ENCODE measurements at places on chromosomes 4 and X. TPM values are rescaled to one million over a fixed set of nuclear protein-coding genes. Genes with fewer than 3 reads are reported as not detected.

The FRMD7 gene
- not detected for total RNA-seq

The SAP30 gene
- total RNA-seq: 13.1 TPM

The MND1 gene
- total RNA-seq: 4.2 TPM

- H3K4me1 ChIP-seq: peaks cover 12% of the 10 kb centered on the region
- H3K36me3 ChIP-seq: no peaks in the 10 kb centered on the region
- peak overlapping the region; percentile 16 for H3K27ac ChIP-seq
- H3K4me3 ChIP-seq: no peak overlapping the region
- no peak for DNase-seq
Observed at GRCh38 chr4:7652451-7652881, 217.7 kb upstream of the PSAPL1 start.

DNA sequence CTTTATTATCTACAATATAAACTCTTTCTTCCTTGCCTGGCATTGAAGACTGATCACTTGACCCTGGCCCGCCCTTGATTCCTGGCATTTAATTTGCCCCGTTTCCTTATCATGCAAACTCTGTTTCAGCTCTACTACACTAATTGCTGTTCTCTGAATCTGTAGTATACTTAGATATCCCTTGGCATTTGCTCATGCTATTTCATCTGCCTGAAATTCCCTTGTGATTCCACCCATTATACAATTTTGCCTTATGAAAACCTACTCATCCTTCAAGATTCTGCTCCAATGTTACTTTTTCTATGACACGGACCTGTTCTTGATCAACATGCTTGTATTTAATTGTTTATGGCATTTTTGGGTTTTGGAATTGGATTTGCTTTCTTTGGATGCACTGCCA is 459.9 kb upstream of the AMOT start:
- H3K27me3 ChIP-seq: no peaks in the 10 kb centered on the region
- DNase-seq: no peak
- H3K4me3 ChIP-seq: no peak overlapping the region
- no peaks in the 10 kb centered on the region for H3K36me3 ChIP-seq
- H3K4me1 ChIP-seq: no peaks in the 10 kb centered on the region

DNA sequence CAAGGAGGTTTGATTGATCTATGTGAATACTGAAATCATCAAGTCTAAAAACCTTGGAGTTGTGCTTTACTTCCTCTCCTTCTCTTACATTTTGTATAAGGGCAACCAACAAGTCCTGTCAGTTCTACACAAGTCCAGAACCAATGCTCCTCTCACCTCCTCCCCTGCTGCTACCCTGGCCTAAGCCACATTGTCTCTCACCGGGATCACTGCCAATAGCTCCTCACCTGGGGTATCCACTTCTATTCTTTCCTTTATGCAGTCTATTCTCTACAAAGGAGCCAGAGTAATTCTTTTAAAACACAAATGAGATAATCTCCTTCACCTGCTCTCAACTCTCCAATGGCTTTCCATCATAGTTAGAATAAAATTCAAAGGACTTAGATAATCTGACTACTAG is 13.3 kb upstream of the ARHGEF6 start:
- no peaks in the 10 kb centered on the region for H3K36me3 ChIP-seq
- H3K27ac ChIP-seq: no peak overlapping the region
- no peak for DNase-seq
- no peaks in the 10 kb centered on the region for H3K27me3 ChIP-seq

- H3K36me3 ChIP-seq: no peaks in the 10 kb centered on the region
- DNase-seq: no peak
- no peaks in the 10 kb centered on the region for H3K27me3 ChIP-seq
- no peak overlapping the region for H3K4me3 ChIP-seq
Observed at GRCh38 chr4:91914176-91914804, 389.5 kb upstream of the GRID2 start.

- H3K27me3 ChIP-seq: peaks cover 19% of the 10 kb centered on the region
- no peak overlapping the region for H3K27ac ChIP-seq
- H3K4me3 ChIP-seq: no peak overlapping the region
Observed at GRCh38 chr4:106366026-106366425, 2.6 kb downstream of the GIMD1 start.
